Kidney (tissue), 22 donors: ENCODE measurements at places on chromosomes 4 and X. TPM values are rescaled to one million over a fixed set of nuclear protein-coding genes. Genes with fewer than 3 reads are reported as not detected.

DNA sequence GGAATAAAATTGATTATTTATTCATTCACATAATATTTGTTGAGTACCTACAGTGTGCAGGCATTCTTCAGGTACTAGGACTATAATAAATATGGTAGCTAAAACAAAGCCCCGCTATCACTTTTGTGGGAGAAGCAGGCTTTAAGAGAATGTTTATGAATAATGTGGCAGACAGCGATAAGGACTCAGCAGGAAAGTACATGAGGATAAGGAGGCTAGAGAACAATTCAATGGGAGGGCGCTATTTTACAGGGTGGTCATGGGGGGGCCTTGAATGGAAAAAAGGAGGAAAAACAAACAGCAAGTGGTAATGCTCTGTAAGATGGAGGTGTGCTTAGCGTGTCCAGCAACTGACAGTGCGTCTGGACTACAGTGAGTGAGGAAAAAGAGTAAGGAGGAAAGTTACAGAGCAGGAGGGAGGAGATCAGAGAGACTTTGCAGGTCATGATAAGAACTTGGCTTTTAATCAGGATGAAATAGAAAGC is 264.2 kb upstream of the ETNPPL start:
- DNase-seq = no peak
- no peak overlapping the region for H3K4me3 ChIP-seq
- H3K36me3 ChIP-seq = no peaks in the 10 kb centered on the region
- no peaks in the 10 kb centered on the region for H3K4me1 ChIP-seq

DNA sequence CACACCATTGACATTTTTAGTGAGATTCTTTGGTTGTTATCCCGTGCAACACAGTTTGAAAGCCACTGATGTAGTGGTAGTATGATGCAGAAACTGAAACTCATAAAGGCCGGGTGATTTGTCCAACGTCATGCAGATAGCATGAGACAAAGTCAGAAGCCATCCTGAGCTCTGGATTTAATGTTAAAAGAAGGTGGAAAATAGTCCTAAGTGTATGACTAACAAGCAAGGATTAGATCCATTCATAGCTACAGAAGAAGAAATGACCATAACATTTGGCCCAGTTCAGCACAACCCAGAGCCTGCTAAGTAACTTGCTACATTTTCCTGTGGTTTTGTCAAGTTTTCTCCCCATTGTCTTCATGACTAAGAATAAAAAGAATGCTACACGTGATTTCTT is 142.4 kb downstream of the AMELX start:
- H3K4me1 ChIP-seq = no peaks in the 10 kb centered on the region
- H3K4me3 ChIP-seq = no peak overlapping the region
- no peaks in the 10 kb centered on the region for H3K27me3 ChIP-seq
- H3K27ac ChIP-seq = peak overlapping the region; percentile 14

DNA sequence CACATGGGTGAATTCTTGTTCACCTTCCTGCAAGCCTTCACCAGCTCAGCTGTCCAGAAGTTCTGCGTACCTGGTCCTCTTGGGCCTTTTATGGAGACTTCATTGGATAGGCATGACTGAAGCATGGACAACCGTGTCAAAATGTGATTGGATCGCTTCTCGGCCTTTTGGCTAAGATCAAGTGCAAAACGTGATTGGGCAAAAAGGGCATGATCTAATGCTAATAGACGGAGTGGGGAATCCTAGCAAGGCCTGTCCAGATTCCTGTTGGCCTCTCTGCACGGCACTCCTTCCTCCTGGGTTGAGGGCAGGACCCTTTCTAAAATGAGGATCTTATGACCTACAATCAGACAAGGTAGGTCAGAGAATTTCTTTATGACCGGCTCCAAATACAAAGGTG is 24.9 kb downstream of the PRDX4 start:
- H3K36me3 ChIP-seq = no peaks in the 10 kb centered on the region
- no peak overlapping the region for H3K27ac ChIP-seq
- DNase-seq = no peak
- no peaks in the 10 kb centered on the region for H3K4me1 ChIP-seq
- H3K27me3 ChIP-seq = no peaks in the 10 kb centered on the region

DNA sequence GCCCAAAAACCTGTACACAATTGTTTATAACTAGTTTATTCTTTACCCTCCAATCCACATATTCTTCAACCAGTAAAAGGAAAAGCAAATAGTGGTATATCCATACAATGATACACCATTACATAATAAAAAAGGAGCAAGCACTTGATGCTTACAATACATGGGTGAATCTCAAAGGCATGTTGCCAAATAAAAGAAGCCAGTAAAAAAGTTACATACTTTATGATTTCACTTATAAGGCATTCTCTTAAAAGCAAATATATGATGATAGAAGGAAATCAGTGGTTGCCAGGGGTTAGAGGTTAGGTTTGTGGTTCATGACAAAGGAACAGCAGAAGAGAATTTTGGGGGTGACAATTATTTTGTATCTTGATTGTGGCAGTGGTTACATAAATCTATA is 896.1 kb upstream of the LCORL start:
- H3K4me1 ChIP-seq = no peaks in the 10 kb centered on the region
- H3K36me3 ChIP-seq = no peaks in the 10 kb centered on the region
- DNase-seq = no peak

DNA sequence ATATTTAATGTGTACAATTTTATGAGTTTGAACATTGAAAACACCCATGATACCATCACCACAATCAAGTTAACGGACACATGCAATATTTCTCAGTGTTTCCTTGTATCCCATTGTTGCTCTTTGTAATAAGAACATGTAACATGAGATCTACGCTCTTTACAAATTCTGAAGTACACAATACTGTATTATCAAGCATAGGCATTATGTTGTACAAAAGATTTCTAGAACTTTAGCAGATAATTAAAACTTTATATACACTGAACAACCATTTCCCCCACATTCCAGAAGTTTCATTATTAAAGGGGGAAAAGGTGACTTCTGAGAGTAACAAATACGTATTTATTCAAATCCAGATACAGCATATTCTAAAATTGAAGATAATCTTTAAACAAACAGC is 114.5 kb downstream of the SLC10A7 start:
- H3K27ac ChIP-seq = no peak overlapping the region
- no peak for DNase-seq
- H3K27me3 ChIP-seq = no peaks in the 10 kb centered on the region
- H3K4me3 ChIP-seq = no peak overlapping the region
- H3K36me3 ChIP-seq = no peaks in the 10 kb centered on the region

DNA sequence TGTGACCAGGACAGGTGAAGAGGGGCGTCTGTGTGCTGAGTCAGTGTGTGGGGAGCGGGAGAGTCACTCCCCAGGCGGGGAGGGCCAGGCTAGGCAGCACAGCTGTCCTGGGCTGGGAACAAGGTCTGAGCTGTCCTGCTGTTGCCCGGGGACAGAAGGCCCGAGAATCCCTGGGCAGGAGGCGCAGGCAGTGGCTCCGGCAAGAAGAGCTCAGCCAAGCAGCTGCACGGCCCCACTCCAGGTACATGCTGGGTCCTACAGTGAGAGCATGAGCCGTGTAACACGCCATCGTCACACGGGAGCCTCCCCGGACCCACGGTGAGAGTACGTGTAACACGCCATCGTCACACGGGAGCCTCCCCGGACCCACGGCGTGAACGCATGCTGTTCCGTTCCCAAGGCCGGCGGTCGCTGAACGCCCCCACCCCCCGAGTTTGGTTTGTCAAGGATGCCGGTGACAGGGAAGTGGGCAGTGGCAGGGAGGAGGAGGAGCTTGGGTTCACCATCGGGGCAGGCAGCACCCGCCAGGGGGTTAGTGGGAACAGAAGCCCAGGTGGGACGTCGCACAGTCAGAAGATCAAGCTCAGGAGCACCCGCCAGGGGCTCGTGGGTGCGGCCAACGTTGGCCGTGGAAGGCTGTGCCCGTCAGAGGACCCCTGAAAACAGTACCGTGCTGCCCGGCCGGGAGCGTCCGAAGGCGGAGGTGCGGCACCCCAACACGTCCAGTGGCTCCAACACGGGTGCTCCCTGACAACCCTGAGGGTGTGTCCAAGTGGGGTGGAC is 15.6 kb downstream of the PPP2R3B start:
- H3K27me3 ChIP-seq = peaks cover 8% of the 10 kb centered on the region
- no peaks in the 10 kb centered on the region for H3K36me3 ChIP-seq
- H3K4me1 ChIP-seq = no peaks in the 10 kb centered on the region
- no peak overlapping the region for H3K4me3 ChIP-seq
- DNase-seq = no peak

GRCh38 chr4:38904090-38904666 is 36.6 kb downstream of the FAM114A1 start:
- no peaks in the 10 kb centered on the region for H3K27me3 ChIP-seq
- H3K4me3 ChIP-seq = peak overlapping the region; percentile 10
- H3K27ac ChIP-seq = peak overlapping the region; percentile 12
- H3K36me3 ChIP-seq = peaks cover 9% of the 10 kb centered on the region
- DNase-seq = no peak

- no peaks in the 10 kb centered on the region for H3K27me3 ChIP-seq
- H3K4me1 ChIP-seq = no peaks in the 10 kb centered on the region
- DNase-seq = no peak
- H3K36me3 ChIP-seq = no peaks in the 10 kb centered on the region
Measured at GRCh38 chr4:73892966-73893365, 23.8 kb downstream of the CXCL1 start.

- H3K27me3 ChIP-seq = no peaks in the 10 kb centered on the region
- no peak overlapping the region for H3K27ac ChIP-seq
- no peaks in the 10 kb centered on the region for H3K36me3 ChIP-seq
- no peaks in the 10 kb centered on the region for H3K4me1 ChIP-seq
- DNase-seq = no peak
Measured at GRCh38 chr4:43243433-43244116, 351.1 kb downstream of the GRXCR1 start.

- H3K36me3 ChIP-seq = no peaks in the 10 kb centered on the region
- no peak for DNase-seq
- no peaks in the 10 kb centered on the region for H3K27me3 ChIP-seq
- H3K27ac ChIP-seq = no peak overlapping the region
- no peaks in the 10 kb centered on the region for H3K4me1 ChIP-seq
- no peak overlapping the region for H3K4me3 ChIP-seq
Measured at GRCh38 chr4:130026185-130026584, 930.2 kb downstream of the C4orf33 start.

DNA sequence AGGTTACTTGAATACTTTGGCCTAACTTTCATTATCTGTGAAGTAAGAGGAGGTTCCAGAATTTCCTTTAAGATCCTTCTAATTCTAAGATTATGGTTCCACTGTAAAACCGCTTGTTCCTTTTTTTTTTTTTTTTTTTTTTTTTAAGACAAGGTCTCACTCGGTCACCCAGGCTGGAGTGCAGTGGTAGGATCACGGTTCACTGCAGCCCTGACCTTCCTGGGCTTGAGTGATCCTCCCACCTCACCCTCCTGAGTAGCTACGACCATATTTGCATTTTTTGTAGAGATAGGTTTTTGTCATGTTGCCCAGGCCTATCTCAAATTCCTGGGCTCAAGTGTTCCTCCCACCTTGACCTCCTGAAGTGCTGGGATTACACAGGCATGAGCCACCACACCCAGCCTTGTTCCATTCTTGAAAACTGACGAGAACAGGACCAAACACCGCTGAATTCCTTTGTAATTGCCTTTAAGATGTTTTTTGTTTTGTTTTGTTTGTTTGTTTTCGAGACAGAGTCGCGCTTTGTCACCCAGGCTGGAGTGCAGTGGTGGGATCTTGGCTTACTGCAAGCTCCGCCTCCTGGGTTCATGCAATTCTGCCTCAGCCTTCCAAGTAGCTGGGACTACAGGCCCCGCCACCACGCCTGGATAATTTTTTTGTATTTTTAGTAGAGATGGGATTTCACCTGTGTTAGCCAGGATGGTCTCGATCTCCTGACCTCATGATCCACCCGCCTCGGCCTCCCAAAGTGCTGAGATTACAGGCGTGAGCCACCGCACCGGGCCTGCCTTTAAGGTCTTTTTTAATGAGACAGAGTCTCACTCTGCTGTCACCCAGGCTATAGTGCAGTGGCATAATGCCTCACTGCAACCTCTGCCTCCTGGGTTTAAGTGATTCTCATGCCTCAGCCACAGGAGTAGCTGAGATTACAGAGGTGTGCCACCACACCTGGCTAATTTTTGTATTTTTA is 6.8 kb downstream of the PDS5A start:
- H3K27ac ChIP-seq = peak overlapping the region; percentile 41
- DNase-seq = no peak
- H3K4me1 ChIP-seq = peaks cover 11% of the 10 kb centered on the region

DNA sequence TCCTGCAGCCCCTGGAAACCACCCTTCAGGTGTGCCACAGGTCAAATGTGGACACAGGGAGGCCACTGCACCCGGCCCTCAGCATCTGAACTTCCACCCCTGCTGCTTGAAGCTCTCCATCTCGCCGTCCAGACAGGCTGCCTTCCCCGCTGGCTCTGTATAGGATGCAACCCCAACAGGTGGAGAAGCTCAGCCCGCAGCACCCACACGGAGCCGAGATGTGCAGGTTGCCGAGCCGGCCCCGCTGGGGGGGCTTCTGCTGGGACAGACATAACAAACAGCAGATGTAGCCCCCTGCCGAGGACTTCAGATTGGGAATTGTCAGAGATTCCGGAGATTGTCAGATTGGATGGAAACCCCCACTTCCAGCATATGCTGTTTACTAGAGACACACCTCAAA is 20.5 kb downstream of the TMEM187 start:
- H3K4me3 ChIP-seq = no peak overlapping the region
- no peak overlapping the region for H3K27ac ChIP-seq
- H3K4me1 ChIP-seq = no peaks in the 10 kb centered on the region
- no peaks in the 10 kb centered on the region for H3K27me3 ChIP-seq
- H3K36me3 ChIP-seq = no peaks in the 10 kb centered on the region

GRCh38 chr4:187908079-187908561 is 87.5 kb upstream of the ZFP42 start:
- no peaks in the 10 kb centered on the region for H3K4me1 ChIP-seq
- H3K4me3 ChIP-seq = no peak overlapping the region
- DNase-seq = no peak
- no peaks in the 10 kb centered on the region for H3K27me3 ChIP-seq

GRCh38 chrX:17403972-17404371 is 29.0 kb downstream of the NHS start:
- H3K4me1 ChIP-seq = peaks cover 10% of the 10 kb centered on the region
- no peaks in the 10 kb centered on the region for H3K27me3 ChIP-seq
- H3K36me3 ChIP-seq = no peaks in the 10 kb centered on the region
- no peak overlapping the region for H3K4me3 ChIP-seq
- no peak for DNase-seq

VCX gene
- not detected for total RNA-seq

RPL39 gene
- 1,212 TPM for total RNA-seq

CCSER1 gene
- 26.8 TPM for total RNA-seq

FRMPD3 gene
- 0.25 TPM for total RNA-seq

USP26 gene
- total RNA-seq = not detected

RAB40A gene
- 1.4 TPM for total RNA-seq

TCEANC gene
- total RNA-seq = 5.3 TPM

PAGE1 gene
- total RNA-seq = not detected

NCAPG gene
- total RNA-seq = 0.91 TPM
